ENCODE measurements at places on chromosomes 2 and 18.

DNA sequence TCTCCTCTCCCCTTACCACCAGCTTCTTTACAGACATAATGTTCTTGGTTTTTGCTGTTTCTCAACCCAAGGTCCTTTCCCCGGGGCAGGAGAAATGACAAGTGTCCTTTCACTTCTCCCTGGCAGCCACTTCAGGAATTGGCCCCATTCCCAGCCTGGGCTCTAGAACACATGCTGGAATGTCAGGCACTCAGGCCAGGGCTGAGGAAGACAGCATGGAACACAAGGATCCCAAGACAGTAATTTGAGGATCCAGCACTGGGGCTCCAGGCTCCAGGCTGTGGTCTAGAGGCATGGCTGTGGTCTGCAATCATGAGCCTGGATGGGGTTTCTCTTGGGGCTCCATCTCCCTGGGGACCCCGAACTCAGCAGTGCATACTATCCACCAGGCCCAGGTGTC, 201.4 kb downstream of the CELF4 start:
- no peak for DNase-seq

DNA sequence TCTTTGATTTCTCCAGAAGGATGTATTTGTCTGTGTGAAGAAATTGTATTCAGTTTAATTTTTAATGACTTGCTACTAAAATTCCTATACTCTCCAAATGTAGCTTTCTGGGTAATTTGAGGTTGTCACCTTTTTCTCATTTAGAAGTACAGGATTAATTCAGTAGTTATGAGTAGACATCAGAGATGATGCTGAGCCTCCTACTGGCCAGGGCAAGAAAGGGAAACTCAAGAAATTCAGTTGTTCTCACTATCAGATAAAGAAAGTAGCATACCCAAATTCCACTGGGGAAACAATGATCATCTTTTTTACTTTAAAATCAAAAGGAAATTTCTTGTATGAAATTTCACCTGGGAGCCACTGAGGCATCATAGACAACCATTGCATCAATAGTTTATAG, 199.4 kb downstream of the SATB2 start:
- DNase-seq: no peak

DNA sequence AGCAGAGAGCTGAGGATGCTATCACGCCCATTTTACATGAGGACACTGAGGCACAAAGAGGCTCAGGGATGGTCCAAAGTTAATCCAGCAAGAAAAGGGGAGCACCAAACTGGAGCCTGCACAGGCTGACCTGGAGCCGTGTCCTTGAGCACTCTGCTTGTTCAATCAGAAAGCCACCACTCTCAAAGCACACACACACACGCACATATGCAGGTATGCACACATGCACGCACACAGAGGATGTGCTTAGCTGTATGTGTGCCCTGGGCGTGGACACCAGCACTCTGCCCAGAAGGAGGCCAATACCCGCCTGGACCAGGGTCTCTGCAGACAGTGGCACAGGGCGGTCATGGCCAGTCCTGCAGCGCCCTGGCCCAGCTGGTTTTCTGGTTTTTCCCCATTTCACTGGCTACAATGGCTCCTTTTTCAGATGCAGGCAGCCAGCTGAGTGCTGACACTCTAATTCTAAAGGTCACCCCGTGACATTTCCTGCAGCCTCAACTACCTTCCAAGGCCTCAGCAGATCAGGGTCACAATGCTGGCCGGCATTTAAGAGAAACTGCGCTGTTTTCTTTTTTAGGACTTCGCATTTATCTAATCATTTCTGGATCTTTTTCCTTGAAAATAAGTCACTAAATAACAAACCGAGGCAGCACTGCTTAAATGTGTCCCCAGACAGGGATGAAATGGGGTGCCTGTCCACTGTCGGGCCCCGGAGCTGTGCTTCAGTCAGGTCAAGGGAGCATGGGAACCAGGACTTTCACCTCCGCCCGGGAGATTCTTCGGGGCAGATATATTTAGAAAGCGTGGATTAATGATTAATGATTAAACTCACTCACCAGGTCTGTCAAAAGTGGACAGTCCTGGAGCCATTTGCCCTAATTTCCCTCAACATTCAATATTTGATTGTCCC, 104.5 kb downstream of the HDAC4 start:
- no peak for DNase-seq

- DNase-seq: no peak
These were observed 43.2 kb downstream of the MRPS9 start for GRCh38 chr2:105081006-105081601.

- DNase-seq: no peak
These were observed 209.2 kb upstream of the STON1 start for GRCh38 chr2:48320742-48321141.

DNA sequence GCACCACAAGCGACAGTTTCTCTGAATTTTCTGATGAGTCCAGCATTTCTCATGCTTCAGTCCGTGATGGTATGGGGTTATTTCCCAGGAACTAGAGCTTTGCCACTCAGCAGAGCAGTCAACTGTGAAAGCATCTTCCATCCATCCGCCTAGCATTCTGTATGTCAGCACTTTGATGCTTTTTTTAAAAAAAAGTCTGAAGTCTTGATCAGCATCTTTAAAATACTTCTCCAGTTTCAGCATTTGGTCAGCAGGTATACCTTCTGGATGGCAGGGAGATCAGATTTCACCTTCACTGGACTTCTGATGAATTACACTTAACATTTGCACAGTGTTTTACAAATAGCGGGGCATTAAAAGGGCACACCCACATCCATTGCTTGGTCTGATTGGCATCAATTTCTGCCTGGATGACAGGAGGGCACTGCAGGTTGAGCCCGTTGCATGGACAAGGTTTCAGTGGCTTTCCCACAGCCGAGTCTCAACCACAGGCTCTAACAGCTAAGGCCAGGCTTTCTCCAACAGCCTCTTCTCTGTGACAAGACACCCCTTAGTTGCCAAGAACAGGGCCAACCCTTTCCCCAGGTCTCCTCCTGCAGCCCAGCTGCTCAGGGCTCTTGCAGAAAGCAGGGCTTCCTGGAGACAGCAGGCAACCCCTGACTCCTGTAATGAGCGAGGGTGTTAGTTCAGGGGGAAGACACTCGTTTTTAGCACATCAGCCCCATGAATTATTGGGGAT, 54.0 kb downstream of the EMILIN2 start:
- no peak for DNase-seq

DNA sequence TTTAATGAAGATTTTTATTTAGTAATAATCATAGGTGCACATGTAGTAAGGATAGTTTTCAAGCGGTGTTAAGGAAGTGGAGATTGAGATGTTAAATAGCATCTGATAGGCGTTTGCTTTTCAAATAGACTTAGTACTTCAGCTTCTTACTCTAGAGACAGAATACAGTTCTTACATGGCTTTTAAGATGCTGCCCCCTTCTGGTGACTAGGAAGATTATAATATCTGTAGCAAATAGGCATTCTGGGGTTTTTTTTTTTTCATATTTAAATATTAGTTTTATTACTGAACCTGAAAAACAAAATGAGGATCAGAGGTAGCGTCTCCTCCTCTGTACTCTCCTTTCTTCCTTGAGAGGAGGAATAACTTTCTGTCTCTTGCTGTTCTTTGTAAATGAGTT, 100.2 kb downstream of the AGAP1 start:
- DNase-seq: no peak

DNA sequence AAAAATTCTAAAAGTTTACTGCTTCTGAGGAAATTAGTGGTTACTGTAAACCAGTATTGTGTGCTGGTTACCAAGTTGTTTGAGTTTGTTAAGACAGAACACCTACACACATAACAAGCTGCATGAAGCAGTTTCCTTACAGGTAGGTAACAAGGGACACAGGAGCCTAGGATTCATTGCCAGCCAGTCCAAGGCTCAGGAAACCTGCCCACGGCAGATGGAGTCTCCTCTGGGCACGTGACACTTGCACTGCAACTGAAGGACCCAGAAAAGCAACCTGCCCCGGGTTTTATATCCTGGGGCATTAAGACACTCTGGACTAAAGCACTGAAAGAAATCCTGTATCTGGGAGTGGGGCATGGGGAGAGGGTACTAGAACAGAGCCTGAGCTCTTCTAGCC, 639.3 kb downstream of the ADCYAP1 start:
- no peak for DNase-seq
